ENCODE measurements at places on chromosomes 5 and 9.

DNA sequence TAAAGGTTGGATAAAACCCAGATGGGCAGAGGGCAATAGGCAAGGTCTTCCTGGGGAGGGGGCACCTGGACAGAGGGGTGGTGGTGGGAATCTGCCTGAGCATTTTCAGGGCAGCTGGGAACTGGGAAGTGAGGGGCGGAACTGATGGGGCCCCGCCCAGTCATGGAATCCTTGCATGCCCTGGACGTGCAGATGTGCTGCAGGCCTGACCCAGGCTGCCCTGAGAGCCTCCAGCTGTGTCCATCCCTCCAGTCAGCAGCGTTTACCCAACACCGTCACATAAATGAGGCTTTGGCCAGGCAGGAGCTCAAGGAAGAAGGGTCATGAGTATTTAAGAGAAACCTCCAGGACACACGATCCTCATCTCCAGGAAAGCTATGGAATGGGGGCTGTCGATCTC lies 70.3 kb downstream of the DAB2IP start:
- DNase-seq = no peak

DNA sequence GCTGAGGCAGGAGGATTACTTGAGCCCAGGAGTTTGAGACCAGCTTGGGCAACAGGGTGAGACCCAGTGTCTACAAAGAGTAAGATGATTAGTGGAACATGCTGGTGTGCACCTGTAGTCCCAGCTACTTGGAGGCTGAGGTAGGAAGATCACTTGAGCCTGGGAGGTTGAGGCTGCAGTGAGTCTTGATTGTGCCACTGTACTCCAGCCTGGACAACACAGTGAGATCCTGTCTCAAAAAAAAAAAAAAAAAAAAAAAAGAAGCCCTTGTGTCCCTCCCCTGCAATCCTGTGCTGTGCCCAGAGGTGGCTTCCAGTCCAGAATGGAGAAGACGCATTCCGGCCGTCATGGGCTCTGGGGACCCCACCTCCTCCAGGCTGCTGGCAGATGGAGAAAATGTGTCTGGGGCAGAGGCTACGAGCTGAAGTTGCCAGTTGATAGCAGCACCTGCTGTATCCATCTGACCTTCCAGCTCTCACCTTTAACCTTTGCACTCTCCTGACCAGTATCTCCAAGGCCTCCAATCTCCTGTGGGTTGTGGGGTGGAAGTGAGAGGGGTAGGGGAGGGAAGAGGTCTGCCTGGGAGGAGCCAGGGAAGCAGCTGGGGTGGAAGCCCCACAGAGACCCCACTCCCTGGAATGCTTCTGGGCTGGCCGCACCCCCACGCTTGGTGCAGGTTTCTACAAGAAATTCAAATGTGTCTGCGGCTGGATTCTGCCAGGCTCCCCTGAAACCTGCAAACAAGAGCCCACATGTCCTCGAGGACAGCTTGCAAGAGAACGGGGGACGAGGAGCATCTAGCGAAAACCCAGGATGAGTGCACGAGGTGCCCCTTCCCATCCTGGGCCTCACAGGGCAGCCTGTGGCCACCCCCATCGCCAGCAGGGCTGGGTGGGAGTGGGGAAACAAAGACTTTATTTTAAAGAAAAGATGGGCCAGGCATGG lies 148.3 kb upstream of the IER5L start:
- DNase-seq = no peak

- no peak for DNase-seq
Measured at GRCh38 chr9:15485836-15486666, 24.7 kb downstream of the PSIP1 start.

GRCh38 chr5:100584889-100585288 lies 49.7 kb downstream of the FAM174A start:
- DNase-seq = no peak

DNA sequence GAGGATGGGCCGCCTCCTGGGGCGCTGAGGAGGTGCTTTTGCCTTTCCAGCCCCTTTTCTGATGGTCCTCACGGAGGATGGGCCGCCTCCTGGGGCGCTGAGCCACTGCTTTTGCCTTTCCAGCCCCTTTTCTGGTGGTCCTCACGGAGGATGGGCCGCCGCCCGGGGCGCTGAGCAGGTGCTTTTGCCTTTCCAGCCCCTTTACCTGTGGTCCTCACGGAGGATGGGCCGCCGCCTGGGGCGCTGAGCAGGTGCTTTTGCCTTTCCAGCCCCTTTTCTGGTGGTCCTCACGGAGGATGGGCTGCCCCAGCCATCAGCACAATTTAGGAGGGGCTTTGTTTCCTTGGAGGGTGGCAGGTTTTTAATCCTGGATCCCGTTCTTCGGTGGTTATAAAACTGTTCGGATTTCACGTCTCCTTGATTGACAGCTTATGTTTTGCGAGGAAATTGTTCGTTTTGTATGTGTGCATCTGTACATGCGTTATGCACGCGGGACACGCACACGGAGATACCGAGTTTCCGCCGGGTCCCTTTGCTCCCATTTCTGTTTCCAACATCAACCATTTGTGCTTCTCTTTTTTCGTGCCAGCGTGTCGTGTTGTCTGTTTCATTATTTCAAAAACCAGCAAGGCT lies 34.7 kb upstream of the SLC9A3 start:
- DNase-seq = no peak

GRCh38 chr9:113266174-113266573 lies 9.2 kb downstream of the CDC26 start:
- DNase-seq = no peak

DNA sequence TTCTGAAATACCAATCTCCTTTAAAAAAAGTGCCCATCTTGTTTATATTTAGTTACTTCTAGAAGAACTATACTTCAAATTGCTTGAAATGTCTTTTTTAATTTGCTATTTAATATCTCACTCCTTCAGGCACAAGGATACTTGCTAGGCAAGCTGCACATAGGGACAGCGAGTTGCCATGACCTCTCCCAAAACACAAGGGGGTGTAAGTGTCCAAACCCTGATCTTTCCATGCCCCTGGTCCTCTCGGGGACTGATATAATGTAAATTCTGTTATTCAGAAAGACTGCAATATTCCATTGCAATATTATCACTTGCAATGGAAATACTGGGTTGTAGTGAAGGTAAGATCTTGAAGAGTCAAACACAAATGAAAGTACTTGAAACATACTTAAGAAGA lies 480.4 kb downstream of the CETN3 start:
- DNase-seq = no peak

DNA sequence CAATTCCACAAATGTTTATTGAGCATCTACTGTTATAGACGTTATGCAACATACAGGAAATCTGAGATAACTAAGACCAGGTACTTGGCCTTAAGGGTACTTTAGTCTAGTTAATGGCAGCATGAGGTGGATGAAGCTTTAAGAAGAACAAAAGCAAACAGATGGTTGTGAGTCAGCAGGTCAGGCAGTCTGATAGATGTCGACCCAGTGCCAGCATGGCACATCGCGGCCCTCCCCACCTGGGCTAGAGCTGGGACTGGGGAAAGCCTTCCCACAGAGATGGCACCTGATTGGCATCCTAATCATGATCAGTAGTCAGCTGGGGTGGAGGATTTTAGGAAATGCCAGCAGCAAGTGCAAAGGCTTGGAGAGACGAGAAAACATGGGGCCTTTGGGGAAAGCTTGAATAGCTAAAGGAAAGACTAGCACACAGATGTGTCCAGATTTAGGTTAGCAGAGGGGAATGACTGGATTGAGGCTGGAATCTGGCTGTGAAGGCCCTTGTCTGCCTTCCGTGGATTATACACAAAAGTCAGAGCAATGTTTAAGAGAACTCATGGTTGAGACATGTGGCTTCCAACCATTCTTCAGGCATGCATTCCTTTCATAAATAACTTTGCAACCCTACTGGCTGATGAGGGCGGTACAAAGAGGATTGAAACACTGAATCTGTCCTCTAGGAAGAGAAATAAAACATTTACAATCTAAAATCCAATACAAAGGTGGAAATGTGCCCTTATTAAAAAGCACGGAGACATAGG lies 395.4 kb upstream of the WWC1 start:
- DNase-seq = no peak

- DNase-seq = no peak
Measured at GRCh38 chr5:15385037-15385436, 114.9 kb upstream of the FBXL7 start.

GRCh38 chr5:97726106-97726505 lies 543.1 kb upstream of the RIOK2 start:
- no peak for DNase-seq

All from SJSA1 (cell line).